ENCODE measurements at places on chromosomes 6 and 20.

- DNase-seq = no peak
These were observed 200.1 kb upstream of the BTBD3 start for GRCh38 chr20:11717562-11717961.

DNA sequence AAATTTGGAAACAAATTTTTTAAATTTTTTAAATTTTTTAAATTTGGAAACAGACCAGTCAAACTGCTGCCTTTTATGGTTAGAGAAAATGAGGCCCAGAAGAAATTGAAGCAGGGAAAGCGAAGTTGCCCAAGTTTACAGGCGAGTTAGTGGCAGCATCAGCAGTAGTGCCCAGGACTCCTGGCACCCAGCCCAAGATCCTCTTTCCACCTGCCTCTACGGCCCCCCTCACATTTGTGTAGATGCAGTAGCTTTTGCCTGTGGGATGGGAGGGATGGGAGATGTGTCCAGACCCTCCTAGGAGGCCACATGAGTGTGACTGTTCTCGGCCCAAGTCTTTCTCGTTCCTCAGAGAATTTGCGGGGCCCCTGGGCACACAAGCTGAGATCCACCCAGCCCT is 49.8 kb downstream of the HNF4A start:
- no peak for DNase-seq

DNA sequence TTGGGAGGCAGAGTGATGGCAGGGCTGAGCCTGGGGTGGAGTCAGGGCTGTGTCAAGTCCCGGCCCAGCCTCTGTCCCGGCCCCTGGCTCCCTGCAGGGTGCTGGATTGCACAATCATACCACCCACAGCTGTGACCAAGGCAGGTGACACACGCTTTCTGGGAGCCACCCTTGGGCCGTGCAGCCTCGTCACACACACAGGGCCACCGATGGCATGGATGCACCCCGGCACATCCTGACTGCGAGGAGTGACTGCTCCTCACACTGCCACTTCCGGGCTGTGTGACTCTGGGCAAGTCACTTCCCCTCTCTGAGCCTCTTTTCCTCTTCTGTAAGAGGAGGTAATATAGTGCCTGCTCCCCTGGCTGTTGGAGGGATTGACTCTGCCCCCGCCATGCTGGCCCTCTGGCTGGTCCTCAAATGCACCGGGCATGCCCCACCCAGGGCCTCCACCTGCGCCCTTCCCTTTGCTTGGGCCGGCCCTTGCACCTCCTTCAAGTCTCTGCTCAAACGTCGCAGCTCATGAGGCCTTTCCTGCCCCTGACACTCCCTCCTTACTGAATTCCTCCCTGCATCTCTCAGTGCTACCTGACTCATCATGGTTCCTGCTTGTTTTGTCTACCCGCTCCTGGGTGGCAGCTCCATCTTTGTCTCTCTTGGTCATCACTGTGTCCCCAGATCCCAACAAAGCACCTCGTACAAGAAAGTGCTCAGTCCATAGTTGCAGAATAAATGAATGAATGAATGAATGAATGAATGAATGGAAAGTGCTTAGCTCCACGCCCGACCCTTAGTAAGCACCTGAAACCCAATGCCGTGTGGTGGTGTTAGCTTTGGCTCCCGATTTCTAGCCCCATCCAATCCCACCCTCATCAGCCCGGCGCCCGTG is 93.5 kb downstream of the CEBPB start:
- DNase-seq = no peak

- no peak for DNase-seq
These were observed 98.4 kb upstream of the MAN1A1 start for GRCh38 chr6:119447921-119448320.

DNA sequence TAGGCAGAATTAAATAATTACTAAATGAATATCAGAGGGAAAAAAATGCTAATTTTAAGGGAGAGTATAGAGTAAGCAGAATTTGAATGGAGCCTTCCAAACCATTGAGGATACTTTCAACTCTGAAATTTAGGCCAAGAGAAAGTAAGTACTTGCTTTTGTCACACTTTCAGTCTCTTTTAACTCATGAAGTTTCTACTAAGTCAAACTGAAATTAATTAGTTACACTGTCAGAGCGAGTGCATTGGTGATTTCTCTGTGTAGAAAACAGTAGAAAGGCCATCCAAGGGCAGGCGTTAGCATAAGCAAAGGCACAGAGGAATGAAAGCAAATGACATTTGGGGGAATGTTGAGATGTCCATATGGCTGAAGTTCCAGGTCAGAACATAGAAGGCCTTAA is 92.9 kb downstream of the PLEKHG1 start:
- DNase-seq = no peak

DNA sequence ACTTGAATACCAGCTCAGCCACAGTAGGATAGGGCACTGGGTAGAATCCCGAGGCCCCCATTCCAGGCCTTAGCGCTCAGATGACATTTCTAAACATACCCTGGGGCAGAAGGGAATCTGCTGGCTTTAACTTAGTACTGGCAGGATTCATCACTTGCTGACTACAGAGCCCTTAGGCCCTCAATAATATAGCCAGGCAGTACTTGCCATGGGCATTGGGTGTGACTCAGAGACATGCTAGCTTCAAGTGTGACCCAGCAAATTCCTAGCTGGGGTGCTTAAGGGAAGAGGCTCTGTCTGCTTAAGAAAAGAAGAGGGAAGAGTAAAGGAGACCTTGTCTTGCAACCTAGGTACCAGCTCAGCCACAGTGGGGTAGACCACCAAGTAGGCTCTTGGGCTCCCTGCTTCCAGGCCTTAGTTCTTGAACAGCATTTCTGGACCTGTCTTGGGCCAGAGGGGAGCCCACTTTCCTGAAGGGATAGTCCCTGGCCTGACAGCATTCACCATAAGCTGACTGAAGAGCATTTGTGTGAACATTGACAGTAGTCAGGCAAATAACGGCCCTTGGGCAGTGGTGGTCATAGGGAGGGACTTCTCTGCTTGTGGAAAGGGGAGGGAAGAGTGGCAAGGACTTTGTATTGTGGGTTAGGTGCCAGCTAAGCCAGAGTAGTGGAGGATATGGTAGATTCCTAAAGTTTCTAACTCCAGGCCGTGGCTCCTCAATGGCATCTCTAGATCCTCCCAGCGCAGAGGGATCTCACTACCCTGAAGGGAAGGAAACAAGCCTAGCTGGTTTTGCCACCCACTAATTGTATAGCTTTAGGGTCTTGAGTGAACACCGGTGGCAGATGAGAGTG is 48.5 kb upstream of the HACE1 start:
- no peak for DNase-seq

DNA sequence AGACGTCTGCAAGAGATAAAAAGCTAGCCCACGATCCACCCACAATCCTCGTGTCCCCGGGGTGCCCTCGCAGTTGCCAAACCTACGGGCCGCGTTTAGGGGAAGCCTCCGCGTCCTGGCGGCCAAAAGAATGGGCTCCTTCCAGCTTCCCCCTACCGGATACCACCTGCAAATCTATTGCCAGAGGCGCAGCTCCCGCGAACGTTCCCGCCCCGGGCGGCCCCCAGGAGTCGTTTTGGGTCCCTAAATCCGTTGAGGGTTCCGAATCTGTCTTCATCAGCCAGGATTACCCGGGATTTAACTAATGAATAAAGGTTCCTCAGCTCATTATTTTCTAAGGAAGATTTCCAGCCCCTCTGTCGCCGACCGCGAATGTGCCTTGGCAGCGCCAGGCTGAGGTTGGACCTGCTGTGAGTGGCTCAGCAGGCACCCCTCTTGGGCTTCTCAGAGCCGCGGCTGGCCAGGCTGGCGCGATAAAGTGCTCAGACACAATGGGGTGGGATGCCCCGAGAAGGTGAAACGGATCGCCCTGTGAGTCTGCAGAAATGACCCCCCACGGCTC is 2.8 kb upstream of the VSX1 start:
- DNase-seq = no peak

GRCh38 chr6:140079328-140079727 is 704.9 kb upstream of the CITED2 start:
- no peak for DNase-seq

DNA sequence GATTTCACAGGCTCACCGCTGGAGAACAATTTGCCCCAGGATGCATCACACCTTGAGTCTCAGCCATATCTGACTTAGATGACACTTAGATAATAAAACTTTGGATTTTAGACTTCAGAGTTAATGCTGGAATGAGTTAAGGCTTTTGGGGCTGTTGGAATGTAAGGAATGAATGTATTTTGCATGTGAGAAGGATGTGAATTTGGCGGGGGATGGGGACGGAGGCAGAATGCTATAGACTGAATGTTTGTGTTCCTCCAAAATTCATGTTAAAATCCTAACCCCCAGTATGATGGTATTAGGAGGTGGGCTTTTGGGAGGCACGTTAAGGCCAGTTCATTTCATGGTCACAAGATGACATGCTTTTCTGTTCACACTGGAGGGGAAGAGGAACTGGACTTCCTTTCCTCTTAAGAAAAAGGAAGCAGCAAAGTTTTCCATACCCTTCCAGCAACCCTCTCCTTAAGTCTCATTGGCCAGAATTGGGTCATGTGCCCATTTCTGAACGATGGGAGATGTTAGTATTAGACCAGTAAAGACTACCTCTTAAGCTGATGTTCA is 5.8 kb upstream of the SRXN1 start:
- DNase-seq = no peak

DNA sequence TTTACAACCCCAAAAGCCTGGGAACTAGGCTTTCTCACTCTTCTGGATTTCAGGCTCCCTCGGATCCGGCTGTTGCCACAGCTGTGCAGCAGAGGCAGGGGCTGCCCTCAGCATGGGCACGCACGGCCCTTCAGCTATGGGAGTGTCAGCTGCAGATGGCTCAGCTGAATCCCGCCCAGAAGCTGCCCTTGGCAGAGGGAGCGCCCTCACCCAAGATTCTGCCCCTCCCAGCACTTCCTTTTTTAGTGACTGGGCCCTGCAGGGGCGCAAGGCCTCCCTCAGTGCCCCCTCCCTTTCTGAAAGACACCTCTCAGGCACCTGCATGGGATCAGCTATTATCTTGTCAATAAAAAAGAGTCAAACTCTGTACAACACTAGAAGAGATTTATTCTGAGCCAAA is 67.9 kb upstream of the THBS2 start:
- no peak for DNase-seq

DNA sequence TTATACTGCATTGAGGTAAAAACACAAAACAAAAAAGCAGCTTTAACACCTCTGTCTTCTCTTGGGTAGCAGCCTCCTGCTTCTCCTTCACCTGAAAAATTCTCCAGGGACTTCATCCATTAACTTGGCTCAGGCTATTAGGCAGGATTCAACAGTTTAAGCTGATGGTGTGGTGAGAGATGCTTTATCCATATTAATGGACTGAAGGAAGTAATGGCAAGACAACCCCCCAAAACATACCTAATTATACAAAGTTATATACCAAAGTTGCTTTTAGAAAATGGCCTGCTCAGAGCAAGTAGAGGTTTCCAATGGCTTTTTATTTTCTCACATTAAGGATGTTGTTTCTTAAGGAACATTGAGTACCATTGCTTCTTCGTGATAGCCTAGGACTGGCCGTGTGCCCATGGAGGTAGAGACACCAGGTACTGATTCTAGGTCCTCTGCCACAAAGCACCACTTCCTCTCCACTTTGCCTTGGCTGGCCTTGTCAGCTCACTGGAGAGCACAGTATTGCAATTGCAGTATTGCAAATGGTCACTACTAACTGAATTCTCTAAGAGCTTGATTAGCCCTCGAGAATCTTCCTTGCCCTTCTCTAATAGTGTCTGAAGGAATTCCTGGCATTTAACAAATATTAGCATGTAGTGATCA is 7.3 kb downstream of the EDN1 start:
- no peak for DNase-seq

DNA sequence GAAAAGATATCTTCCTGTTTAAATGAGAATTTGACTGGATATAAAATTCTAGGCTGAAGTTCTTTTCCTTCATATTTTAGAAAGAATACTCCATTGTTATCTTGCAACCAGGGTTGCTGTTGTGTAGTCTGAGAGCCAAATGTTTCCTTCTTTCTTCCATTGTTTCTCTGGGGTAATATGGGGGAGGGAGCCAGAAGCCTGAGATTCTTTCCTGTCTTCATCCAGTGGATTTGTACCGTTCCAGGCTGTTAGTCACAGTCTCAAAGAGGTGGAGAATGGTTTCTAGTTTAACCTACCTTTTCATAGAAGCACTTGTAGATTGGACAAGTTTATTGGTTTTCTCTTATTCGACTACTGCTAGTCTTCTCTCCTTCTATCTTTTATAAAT is 6.1 kb upstream of the ULBP3 start:
- no peak for DNase-seq

DNA sequence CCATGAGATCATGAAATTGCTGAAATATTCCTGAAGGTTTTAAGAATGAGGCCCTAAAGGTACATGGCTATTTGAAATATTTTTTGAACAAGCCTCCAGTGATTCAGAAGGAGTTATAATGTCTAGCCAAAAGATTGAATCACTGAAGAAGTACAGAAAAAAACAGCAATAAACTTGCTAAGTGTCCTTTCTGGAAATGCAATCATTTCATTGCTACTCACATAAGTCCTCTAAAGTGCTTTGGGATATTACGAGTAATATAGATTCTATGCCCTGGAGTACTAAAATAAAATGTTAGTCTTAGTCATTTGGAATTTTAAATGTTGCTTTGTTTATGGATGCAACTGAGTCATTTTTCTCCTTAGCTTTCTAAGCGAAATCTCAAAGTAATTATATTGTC is 32.7 kb downstream of the CENPW start:
- DNase-seq = no peak

- no peak for DNase-seq
These were observed 386.8 kb downstream of the HDGFL1 start for GRCh38 chr6:22956029-22956681.

DNA sequence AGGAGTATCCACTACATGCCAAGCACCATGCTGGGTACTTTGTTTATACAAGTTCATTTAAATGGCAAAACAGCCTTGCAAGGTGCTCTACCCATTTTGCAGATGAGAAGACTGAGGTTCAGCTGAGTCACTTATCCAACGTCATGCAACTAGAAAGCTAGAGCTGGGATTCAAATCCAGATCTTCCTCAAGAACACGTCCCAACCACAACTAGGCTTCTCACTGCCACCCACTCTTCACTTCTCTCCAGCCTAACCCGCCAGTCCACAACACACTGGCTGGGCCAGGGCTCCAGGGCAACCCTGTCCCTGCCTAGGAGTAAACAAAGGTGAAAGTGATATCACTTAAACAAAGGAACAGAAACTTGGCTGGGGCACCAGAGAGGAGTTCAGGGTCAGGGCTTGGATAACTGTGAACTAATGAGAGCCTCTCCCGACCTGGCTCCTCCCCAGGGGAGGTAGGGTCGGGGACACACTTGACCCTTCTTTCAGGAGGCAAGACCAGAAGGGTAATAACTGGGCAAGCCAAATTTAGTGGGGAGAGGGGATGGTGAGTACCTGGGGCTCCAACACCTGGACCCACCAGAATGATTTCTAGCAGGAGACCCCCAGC is 7.9 kb downstream of the SDC4 start:
- no peak for DNase-seq

DNA sequence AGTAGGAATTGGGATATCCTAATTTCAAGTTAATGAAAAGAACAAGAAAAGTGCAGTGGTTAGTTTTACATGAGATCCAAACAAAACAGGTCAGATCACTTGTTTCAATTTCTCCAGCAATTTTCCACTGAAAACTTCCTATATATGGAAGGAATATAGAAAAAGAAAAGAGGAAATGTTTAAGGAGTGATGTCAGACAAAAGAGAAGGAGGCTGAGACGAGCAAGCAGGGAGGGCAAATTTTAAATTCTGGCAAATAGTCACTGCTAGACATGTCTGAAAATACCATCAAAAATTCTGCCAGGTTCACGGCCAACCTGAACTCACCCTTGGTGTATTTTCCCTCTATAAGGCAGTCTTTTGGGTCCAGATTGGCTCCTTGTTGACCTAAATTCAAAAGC is 9.5 kb upstream of the NUP153 start:
- no peak for DNase-seq

All from CD4-positive, alpha-beta T cell (primary cell).